Kidney (tissue), 22 donors: ENCODE measurements at places on chromosomes 6 and 20.

- no peak for DNase-seq
These were observed 202.3 kb downstream of the TSHZ2 start for GRCh38 chr20:53174454-53174853.

DNA sequence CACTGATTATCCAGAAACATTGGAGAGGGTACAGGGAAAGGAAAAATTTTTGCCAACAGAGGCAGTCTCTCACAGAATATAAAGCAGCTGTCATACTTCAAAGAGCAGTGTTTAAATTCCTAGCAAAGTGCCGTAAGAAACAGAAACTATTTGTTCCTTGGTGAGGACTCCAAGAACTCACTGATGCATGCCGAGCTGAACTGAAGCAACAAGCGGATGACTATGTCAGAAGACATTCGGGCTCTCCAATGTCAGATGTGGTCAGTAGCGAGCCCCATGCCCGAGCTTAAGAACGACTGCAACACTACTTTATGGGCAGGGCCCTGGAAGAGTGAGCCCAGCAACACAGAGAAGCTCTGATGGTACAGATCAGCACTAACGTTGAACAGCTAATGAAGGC, 54.7 kb downstream of the OR2B6 start:
- DNase-seq, result no peak

DNA sequence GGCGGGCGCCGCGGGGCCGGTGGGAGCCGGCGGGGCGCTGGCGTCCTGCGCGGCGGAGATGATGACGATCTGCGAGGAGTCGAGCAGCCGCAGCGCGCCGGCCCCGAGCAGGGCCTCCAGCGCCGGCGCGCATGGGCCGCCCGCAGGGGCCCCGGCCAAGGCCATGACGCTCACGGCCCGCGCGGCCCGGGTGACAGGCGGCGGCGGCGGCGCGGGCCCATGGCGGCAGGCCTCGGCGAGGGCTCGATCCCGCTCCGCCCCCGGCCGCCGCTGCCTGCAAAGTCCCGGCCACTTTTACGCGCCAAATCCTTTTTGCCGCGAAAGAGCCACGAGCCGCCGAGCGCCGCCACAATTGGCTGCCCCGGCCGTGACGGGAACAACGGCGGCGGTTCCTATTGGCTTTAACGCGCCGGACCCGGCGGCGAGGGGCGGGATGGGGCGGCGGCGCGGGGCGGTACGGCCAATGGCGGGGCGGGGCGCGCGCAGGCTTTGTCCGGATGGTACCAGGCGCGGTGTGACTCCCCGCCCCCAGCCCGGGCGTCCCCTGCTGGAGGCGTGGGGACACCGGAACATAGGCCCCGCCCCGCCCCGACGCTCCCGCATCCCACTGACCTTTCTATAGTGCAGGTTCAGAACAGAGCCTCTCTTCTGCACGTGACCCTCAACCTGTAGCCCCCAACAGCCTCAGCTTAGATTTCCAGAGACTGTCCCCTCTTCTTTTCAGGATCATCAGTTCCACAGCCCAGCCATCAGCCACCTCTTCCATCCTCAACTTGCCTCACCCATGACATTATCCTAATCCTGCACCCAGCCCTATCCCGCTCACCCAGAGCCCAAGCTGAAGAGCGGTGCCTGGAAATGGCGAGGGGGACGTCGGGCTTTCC, at the start of gene E2F1:
TSS of gene E2F1 (minus strand) at position 286 of the 884 bp plus-strand sequence. CDS start at position 165, 121 bp downstream.
- peak; percentile 98 for DNase-seq

- DNase-seq, result no peak
These were observed 88.2 kb upstream of the DST start for GRCh38 chr6:56730663-56731529.

DNA sequence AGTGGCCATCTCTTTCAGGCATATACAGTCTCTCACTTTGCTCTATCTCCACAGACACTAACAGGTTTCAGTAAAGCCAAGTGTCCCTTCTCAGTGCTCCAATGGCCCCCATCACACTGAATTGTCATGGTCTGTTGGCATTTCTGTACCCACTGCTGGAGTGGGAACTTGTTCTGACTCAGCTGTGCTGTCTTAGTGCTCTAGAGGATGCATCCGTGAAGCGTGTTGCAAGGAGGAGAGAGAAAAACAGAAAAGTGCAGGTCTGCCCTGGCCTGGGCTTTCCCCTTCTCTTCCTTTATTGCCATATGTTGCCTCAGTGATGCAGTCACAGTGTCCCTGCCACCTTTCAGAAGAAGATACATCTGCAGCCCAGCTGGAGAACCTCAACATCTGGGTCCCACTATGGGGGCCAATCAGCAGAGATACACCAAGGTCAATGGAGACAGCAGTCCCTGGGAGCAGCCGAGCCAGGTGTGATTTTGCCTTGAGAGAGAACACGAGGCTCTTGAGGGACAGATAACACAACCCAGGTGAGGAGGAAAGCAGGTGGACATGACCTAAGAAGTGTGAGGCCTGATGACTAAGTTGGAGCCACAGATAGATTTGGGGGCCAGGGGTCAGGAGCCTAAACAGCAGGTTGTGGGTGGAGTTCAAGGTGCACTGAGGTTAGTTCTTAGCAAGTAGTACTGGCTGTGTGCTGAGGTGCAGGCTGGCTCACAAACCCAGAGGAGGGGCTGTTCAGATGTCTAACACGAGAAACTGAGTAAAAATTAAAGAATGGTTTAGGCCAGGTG, 5.6 kb upstream of the PLCG1 start:
- no peak for DNase-seq
